MM.1S (cell line): ENCODE measurements at places on chromosomes 2 and 18.

DNA sequence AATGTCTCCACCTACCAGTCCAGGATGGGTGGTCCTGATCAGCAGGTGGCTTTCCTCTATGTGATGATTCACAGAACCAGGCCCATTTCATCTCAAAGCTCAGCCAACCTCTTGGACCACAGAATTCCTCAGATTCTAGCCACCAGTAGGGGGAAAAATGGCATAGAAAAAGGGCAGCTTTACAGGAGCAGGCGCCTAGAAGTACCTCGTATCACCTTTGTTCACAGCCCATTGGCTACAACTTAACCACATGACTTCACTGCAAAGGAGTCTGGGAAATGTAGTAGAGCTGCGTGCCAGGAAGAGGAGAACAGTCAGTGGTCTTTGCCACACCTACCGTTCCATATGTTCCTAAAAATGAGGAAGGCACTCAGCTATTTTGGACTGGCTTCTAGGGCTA lies 62.8 kb upstream of the DTNA start:
- no peak for DNase-seq

DNA sequence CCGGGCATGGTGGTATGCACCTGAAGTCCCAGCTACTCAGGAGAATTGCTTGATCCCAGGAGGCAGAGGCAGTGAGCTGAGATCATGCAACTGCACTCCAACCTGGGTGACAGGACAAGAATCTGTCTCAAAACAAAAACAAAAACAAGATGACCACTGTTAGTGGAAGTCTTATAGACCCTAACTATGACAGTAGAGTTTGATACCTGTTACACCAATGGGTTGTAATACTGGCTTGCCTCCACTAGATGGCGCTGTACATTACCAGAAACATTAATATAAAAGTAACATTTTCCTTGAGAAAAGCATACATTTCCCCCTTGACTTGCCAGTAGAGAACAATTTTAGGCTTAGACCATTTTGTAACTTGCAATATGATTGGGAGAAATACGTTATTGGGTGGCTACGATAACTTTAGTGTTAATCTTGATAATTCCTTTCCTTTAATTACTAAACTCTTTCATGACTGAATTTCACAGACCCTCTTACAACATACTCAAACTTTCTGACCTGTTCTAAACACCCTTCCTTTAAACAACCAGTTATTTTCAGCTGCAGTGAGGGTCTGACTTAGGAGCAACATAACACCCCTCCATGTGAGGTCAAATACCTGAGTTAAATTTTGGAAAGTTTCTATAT lies 19.5 kb downstream of the SLC25A52 start:
- DNase-seq = peak; percentile 51

- DNase-seq = no peak
Measured at GRCh38 chr2:121253021-121253673, 31.9 kb downstream of the TFCP2L1 start.

- no peak for DNase-seq
Measured at GRCh38 chr2:241072553-241073165, 29.4 kb downstream of the MTERF4 start.

GRCh38 chr2:229363185-229363814 lies 92.2 kb upstream of the PID1 start:
- DNase-seq = no peak

DNA sequence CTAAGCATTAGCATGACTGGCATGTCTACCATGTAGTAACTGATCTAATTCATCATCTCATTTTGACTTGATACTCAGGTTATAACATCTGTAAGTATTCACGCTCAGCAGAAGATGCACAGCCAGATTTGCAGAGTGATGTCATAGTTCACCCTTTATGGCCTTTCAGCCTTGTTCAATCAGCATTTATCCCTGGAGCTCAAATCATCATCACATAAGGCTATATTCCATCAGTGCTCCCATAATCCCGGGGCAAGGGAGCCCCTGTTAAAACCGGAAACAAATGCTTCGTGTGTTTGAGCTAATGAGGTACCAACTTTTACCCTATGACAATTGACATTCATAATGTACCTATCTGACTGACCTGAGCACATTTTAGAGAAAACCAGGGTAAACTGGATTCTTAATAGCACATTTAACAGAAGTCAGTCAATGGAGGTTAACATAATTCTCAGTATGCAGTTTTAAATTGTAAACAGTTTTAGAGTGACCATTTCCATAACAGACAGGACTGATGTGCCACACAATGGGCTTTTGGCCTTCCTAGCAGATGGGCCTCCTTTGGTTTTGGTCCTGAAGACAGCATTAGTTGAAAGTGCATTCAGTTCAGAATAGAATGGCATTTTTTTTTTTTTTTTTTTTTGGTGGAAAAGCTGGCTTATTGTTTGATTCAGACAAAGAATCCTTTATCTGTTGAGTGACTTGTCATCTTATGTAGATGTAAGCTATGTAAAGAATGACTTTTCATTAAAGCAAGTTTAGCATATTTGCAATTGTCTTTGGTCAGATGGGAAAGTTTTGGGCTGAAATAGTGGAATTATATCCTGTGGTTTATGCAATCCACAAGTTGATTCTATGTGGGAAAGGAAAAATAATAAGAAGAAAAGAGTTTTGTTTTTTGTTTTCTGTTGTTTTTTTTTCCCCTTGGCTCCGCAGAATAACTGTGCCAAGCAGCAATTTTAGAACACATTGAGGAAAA lies 866.0 kb upstream of the ACVR2A start:
- DNase-seq = no peak

GRCh38 chr2:10079266-10079869 lies 843 bp downstream of the CYS1 start:
- DNase-seq = no peak

DNA sequence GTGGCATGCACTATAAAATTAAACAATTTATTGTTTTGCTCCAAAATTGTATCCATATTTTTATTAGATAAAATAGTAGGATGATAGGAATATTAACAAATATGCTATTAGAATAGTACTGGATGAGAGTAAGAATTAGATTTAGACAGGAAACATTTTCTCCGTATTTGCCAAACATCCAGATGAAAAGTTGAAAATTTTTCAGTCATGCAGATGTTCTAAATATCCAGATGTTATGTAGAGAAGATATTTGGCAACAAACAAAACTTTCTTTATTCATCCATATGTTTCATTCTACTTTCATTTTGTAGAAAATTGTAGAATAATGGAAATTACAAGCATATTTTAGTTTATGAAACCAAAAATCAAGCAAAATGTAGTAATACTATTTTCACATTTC lies 45.2 kb upstream of the NEUROD1 start:
- DNase-seq = no peak

DNA sequence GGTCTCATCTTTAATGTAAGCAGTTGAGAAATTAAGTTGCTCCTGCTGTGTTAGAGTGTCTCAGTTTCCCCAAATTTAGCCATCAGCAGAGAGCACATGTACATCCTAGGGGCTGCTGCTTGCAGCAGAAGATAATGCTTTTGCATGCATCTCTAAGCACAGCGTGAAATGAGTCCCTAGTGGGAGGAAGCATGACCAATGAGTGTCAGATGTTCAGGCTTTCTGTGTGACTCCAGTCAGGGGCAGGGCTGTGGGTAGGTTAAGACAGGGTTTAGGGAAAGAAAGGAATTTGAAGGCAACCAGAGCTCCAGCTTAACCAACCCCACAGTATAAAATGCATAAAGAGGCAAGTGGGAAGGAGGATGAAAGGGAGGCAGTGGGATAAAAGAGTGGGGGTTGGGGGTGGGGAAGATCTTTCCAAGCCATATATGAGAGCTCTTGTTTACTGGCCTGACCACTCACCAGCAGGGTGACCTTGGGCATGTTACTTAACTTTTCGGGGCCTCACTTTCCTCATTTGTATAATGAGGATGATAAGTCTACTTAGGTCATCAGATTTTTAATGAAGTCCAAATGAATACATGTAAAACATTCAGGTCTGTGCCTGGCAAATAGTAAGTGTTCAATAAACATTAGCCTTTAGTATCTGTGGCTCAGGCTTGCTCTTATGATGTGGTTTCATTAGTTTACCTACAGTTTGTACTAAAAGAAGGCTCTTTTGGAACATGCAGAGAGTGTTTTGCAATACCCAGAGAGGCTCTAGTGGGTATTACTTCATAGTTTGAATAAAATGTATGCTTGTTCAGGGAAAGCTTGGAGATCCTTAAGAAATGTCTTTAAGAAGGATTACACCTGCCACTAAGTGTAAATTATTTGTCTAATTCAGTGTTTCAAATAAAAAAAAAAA lies 42.7 kb upstream of the PELI1 start:
- DNase-seq = no peak

GRCh38 chr2:158774681-158775080 lies 20.4 kb upstream of the DAPL1 start:
- DNase-seq = no peak
